ENCODE measurements at places on chromosomes 4 and X. TPM values are rescaled to one million over a fixed set of nuclear protein-coding genes. Genes with fewer than 3 reads are reported as not detected.

NOX1 gene
- not detected for total RNA-seq

PROM1 gene
- not detected for total RNA-seq

TMPRSS11B gene
- not detected for total RNA-seq

PWWP3B gene
- 0.73 TPM for total RNA-seq

CDX4 gene
- not detected for total RNA-seq

CORIN gene
- 2.0 TPM for total RNA-seq

RXFP1 gene
- total RNA-seq, result 0.37 TPM

JADE3 gene
- 3.1 TPM for total RNA-seq

HERC5 gene
- 1.2 TPM for total RNA-seq

CXorf65 gene
- not detected for total RNA-seq

LINC00632 gene
- total RNA-seq, result 50.2 TPM

TMSB15A gene
- 0.56 TPM for total RNA-seq

MAGEC1 gene
- total RNA-seq, result not detected

HERC6 gene
- 4.3 TPM for total RNA-seq

GPR50 gene
- not detected for total RNA-seq

MAGED4 gene
- 52.6 TPM for total RNA-seq

AMELX gene
- total RNA-seq, result not detected

SRPX gene
- total RNA-seq, result 3,060 TPM

GSX2 gene
- not detected for total RNA-seq

F11 gene
- not detected for total RNA-seq

FRAS1 gene
- 2.7 TPM for total RNA-seq

MAGEB1 gene
- not detected for total RNA-seq

ADH1B gene
- 632 TPM for total RNA-seq

CXCL1 gene
- total RNA-seq, result 54.5 TPM

CYBB gene
- not detected for total RNA-seq

NFXL1 gene
- 8.4 TPM for total RNA-seq

NAA11 gene
- total RNA-seq, result not detected

PYURF gene
- 77.7 TPM for total RNA-seq

UGT8 gene
- not detected for total RNA-seq

FBXW7 gene
- 30.5 TPM for total RNA-seq

PNCK gene
- 0.25 TPM for total RNA-seq

EGFL6 gene
- total RNA-seq, result not detected

PHKA1 gene
- 10.2 TPM for total RNA-seq

MID1 gene
- total RNA-seq, result 21.5 TPM

HSFX1 gene
- 0.56 TPM for total RNA-seq

FAM3A gene
- total RNA-seq, result 42.8 TPM

SLC4A4 gene
- total RNA-seq, result 0.54 TPM

Measured in cardiac ventricle fibroblast (primary cell).